ENCODE measurements at places on chromosomes 16 and 17. TPM values are rescaled to one million over a fixed set of nuclear protein-coding genes. Genes with fewer than 3 reads are reported as not detected.
A peak's percentile ranks its signal among the peaks of the same experiment; 100 is the strongest.

SSTR5 gene
- total RNA-seq: not detected

KRT13 gene
- total RNA-seq: not detected

SLC47A1 gene
- total RNA-seq: not detected

TPSG1 gene
- total RNA-seq: not detected

CD300A gene
- 0.44 TPM for total RNA-seq

SMARCE1 gene
- 91.2 TPM for total RNA-seq

SPIRE2 gene
- total RNA-seq: 8.9 TPM

PTGES3L gene
- 8.2 TPM for total RNA-seq

GRCh38 chr16:7227229-7227721 is 105.4 kb upstream of the RBFOX1 start:
- H3K36me3 ChIP-seq: no peaks in the 10 kb centered on the region
- H3K27ac ChIP-seq: no peak overlapping the region
- no peaks in the 10 kb centered on the region for H3K4me1 ChIP-seq

DNA sequence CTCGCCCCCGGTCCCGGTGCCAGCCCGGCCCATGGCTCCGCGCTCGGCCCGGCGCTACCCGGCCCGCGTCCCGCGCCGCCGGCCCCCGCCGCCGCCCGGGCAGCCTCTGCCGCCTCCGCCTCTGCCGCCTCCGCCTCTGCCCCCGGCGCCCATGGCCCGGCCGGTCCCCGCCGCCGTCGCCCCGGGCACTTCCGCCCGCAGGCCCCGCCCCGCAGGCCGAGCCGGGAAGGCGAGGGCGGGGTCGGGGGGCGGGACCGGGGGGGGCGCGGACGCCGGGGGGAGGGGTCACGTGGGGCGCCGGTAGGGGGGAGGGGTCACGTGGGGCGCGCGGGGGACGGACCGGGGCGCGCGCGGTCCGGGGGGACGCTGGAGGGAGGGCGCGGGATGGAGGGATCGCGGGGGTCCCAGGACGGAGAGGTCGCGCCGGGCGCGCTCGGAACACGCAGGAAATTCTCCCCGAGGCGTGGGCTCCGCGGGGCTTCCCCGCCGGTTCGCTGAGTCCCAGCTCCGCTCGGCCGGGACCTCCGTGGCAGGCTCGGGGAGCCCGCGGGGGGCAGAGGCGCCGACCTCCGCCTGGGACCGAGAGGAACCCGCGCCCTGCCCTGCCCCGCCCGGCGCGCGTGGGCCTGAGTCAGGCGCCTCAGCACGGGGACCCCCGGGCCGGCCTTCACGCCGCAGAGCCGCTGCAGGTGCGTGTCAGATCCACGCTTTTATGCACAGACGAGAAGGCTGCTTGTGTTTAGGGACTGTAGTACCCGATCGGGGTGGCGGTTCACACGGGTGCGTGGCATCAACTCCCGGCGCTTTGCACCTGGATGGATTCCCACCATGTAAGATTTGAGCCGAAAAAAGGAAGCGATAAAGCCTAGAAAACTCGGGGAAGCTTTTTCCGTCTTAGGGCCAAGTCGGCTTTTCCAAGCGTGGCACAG is at the start of gene PGAP6:
PGAP6 (minus strand) TSS at position 190 of the 929 bp plus-strand sequence; CDS start at position 33, 157 bp downstream.
- H3K27me3 ChIP-seq: no peaks in the 10 kb centered on the region
- H3K27ac ChIP-seq: peak within 1 kb of the TSS; percentile 75
- DNase-seq: peak; percentile 67
- peaks cover 7% of the 10 kb centered on the region for H3K36me3 ChIP-seq

DNA sequence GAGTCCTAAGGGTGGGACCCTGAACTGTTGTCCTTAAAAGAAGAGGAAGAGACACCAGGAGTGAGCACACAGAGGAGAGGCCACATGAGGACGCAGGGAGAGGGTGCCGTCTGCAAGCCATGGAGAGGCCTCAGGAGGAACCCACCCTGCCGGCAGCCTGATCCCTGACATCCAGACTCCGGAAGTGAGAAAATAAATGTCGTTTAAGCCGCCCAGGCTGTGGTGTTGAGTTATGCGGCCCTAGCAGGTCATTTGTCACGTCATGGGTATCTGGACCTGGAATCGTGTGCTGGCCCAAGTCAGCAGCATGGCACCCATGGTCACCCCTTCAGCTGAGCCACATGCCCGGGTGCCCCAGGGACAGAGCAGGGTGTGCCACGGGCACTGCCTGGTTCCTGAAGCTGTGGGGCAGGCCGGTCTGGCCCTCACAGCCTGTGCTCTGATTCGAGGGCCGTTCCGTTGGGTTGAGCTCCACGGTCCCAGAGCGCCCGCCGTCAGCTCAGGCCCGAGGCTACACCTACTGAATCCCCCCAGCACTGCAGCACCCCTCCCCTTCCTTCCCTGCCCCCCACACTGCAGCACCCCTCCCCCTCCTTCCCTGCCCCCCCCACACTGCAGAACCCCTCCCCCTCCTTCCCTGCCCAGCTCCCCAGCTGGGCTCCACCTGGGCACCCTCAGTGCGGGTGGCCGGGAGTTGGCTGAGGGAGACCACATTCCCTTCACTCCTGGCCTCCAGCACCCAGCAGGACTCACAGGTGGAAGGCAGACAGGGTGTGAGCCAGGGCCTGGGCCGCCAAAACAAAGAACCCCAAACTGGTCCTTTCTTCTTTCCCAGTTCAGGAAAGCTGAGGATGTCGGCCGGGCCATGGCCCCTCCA is 2.7 kb upstream of the CCDC57 start:
- H3K4me3 ChIP-seq: no peak overlapping the region
- peak overlapping the region; percentile 98 for H3K27ac ChIP-seq
- peaks cover 50% of the 10 kb centered on the region for H3K4me1 ChIP-seq
- H3K36me3 ChIP-seq: no peaks in the 10 kb centered on the region
- no peaks in the 10 kb centered on the region for H3K27me3 ChIP-seq

GRCh38 chr17:58344047-58344790 is 7.8 kb downstream of the SUPT4H1 start:
- H3K27me3 ChIP-seq: no peaks in the 10 kb centered on the region
- H3K4me3 ChIP-seq: no peak overlapping the region
- peaks cover 9% of the 10 kb centered on the region for H3K4me1 ChIP-seq
- no peak for DNase-seq

GRCh38 chr16:85270374-85270773 is 158.1 kb upstream of the CIBAR2 start:
- H3K27ac ChIP-seq: no peak overlapping the region
- no peak overlapping the region for H3K4me3 ChIP-seq
- H3K27me3 ChIP-seq: no peaks in the 10 kb centered on the region
- H3K4me1 ChIP-seq: peaks cover 8% of the 10 kb centered on the region

GRCh38 chr17:29571883-29572681 is 3.6 kb downstream of the TP53I13 start:
- no peak for DNase-seq
- peaks cover 67% of the 10 kb centered on the region for H3K4me1 ChIP-seq
- no peaks in the 10 kb centered on the region for H3K27me3 ChIP-seq
- no peak overlapping the region for H3K27ac ChIP-seq
- no peak overlapping the region for H3K4me3 ChIP-seq

DNA sequence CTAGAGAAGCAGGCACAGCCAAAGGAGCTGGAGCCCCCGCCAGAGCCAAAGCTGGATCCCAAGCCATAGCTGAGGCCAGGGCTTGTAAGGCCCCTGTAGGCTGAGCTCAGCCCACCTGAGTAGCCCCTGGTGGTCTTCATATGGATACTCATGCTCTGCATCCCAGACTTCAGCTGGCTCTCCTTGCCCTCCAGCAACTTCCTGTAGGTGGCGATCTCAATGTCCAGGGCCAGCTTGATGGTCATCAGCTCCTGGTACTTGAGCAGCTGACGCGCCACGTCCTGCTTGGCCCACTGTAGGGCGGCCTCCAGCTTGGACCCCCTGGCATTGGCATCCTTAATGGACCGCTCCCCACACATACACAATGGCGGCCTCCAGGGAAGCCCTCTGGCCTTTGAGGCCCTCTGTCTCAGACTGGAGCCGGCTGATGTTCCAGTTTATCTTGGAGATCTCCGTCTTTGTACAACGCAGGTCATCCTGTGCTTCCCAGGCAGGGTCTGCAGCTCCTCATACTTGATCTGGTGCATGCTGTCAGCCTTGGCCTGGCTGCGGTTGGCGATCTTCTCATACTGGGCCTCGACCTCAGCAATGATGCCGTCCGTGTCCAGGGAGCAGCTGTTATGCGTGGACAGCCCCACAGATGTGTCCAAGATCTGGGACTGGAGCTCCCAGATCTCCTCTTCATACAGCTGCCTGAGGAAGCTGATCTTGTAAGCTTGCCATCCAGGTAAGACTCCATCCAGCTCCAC is 28.9 kb downstream of the IKZF3 start:
- H3K36me3 ChIP-seq: no peaks in the 10 kb centered on the region
- DNase-seq: no peak
- H3K4me1 ChIP-seq: no peaks in the 10 kb centered on the region
- H3K4me3 ChIP-seq: no peak overlapping the region
- no peak overlapping the region for H3K27ac ChIP-seq
- no peaks in the 10 kb centered on the region for H3K27me3 ChIP-seq

- H3K4me1 ChIP-seq: no peaks in the 10 kb centered on the region
- H3K27ac ChIP-seq: no peak overlapping the region
- H3K4me3 ChIP-seq: no peak overlapping the region
- no peaks in the 10 kb centered on the region for H3K36me3 ChIP-seq
- peak; percentile 20 for DNase-seq
- H3K27me3 ChIP-seq: peaks cover 39% of the 10 kb centered on the region
Observed at GRCh38 chr17:62778990-62779681, 29.0 kb downstream of the MARCHF10 start.

GRCh38 chr16:70534971-70535370 is 11.4 kb downstream of the SF3B3 start:
- peaks cover 98% of the 10 kb centered on the region for H3K36me3 ChIP-seq
- no peak overlapping the region for H3K27ac ChIP-seq
- DNase-seq: peak; percentile 27
- peaks cover 4% of the 10 kb centered on the region for H3K4me1 ChIP-seq
- no peaks in the 10 kb centered on the region for H3K27me3 ChIP-seq

- no peaks in the 10 kb centered on the region for H3K4me1 ChIP-seq
- H3K27ac ChIP-seq: no peak overlapping the region
- no peaks in the 10 kb centered on the region for H3K36me3 ChIP-seq
- H3K27me3 ChIP-seq: peaks cover 53% of the 10 kb centered on the region
Observed at GRCh38 chr17:79907217-79907715, 68.0 kb upstream of the CBX4 start.

GRCh38 chr17:68909066-68909465 is 46.1 kb downstream of the ABCA8 start:
- peaks cover 2% of the 10 kb centered on the region for H3K36me3 ChIP-seq
- H3K4me3 ChIP-seq: no peak overlapping the region
- H3K27ac ChIP-seq: peak overlapping the region; percentile 87
- no peaks in the 10 kb centered on the region for H3K27me3 ChIP-seq
